ENCODE measurements at places on chromosomes 6 and 20.

- no peak for DNase-seq
Observed at GRCh38 chr6:125485757-125486156, 184.0 kb upstream of the HDDC2 start.

DNA sequence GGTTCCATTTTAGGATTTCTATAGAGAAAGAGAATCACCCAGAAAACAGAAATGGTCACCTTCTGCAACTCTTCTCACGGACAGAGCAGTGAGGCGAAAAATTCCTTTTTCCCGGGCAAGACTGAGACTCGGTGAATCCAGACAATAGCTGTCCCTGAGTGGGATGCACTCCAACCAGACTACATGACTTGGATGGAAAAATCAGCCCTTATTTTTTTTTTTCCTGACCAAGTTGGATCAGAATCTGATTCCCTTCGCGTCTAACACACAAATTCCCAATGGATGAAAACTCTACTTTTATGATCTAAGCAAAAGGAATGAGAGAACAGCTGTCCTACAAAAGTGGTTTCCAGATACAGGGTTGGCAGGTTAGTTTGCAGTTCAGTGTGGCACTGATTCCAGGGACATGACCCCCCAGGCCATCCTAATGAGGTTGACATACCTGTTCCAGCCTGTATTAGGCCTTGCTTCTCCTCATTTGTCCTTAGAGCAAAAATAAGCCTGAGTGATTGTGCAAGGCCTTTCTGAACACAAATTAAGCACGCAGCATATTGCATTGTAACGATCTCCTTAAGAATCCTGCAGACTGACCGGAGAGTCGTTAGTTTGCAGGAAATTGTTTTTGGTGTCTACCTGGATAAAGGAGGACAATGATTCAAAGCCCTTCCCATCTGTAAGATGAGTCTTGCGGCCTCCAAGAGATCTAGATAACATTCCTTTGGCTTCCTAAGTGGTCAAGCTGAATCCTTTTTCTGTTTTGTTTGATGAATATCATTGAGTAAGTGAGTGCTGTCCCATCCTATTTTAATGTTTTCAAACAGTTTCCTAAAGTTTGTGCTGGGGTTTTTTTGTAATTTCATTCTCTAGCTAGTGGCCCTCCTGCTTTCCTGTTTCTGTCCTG is 1.5 kb upstream of the NEDD9 start:
- DNase-seq, result no peak

- DNase-seq, result no peak
Observed at GRCh38 chr6:149782337-149782736, 32.8 kb downstream of the PCMT1 start.

- DNase-seq, result no peak
Observed at GRCh38 chr6:15171026-15171425, 74.8 kb upstream of the JARID2 start.

GRCh38 chr6:156686301-156686994 is 90.7 kb upstream of the ARID1B start:
- DNase-seq, result no peak

DNA sequence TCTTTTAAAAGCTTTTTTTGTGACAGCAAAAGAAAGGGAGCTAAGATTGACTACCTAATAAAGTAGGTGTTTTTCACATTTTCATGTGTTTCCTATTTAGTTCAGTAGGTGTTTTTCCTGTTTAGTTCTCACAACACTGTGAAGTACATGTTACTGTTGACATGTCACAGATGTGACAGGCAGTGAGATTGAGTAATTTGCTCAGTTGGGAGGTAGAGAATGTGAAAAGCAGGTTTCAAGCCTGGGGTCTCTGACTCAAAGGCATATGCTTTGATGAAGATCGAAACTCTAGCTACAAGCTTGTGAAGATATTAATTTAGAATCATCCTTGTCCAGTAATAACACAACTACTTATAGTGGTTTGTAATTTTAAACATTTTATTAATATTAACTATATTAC is 43.1 kb downstream of the SLX4IP start:
- no peak for DNase-seq

- DNase-seq, result no peak
Observed at GRCh38 chr6:24140591-24140990, 14.6 kb downstream of the NRSN1 start.

DNA sequence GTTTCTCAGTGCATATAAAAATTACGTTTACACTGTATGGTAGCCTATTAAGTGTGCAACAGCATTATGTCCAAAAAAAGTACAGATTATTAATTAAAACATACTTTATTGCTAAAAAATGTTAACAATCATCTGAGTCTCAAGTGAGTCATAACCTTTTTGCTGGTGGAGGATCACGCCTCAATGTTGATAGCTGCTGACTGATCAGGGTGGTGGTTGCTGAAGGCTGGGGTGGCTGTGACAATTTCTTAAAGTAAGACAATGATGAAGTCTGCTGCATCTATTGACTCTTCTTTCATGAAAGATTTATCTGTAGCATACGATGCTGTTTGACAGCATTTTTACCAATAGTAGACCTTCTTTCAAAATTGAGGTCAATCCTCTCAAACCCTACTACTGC is 155.1 kb downstream of the BTBD9 start:
- no peak for DNase-seq

DNA sequence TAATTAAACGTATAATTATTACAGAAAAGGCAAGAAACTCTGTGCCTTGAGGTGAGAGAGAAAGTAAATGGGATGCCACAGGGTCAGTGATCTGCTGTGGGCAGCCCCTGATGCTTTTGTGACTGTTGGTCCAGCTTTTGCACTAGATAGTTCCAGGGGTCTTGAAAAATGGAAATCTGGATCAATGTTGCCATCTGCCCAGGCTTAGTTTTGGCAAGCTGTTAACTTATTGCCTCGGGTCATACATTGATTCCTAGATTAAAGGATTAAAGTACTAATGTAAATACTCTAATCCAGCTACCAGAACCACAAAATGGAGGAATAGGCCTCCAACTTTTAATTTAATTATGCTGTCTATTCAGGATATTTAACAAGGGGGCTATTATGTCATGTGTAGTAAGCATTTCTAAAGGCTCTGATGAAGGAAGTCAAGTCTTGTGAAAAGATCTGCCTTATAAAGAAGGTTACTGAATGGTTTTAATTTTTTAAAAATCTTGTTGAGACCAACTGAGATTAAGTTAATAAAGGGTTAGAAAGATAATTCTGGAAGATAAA is 376.0 kb upstream of the HS3ST5 start:
- DNase-seq, result no peak

DNA sequence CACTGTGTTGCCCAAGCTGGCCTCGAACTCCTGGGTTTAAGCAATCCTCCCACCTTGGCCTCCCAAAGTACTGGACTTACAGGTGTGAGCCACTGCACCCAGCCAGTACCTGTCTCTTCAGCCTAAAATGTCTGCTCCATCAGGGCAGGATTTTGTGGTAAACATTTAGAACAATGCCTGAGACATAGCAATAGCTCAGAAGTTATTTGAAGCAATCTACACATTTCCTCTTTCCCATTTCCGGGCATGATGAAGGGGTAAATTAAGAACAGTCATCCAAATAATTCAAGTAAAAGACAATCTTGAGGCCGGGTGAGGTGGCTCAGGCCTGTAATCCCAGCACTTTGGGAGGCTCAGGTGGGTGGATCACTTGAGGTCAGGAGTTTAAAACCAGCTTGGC is 69.0 kb upstream of the ZNF217 start:
- DNase-seq, result no peak

DNA sequence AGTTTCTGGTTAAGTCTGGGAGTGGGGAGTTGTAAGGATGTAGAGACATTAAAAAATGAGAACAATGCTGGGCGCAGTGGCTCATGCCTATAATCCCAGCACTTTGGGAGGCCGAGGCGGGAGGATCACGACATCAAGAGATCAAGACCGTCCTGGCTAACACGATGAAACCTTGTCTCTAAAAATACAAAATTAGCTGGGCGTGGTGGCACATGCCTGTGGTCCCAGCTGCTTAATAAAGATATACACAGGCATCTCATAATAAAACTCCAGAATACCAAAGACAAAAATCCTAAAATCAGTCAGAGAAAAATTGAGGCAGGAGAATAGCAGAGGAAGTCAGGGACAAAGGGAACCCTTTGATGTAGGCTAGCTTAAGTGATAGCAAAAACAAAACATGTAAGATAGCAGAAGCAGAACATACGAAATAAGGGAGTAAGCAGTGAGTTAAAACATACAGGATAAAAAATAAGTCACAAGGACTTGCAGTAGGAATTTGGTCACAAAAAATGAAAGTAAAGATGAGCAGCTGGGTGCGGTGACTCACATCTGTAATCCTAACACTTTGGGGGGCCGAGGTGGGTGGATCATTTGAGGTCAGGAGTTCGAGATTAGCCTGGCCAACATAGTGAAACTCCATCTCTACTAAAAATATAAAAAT is 23.6 kb downstream of the DDX43 start:
- DNase-seq, result no peak

- DNase-seq, result no peak
Observed at GRCh38 chr6:33177552-33178446, 14.5 kb downstream of the COL11A2 start.

DNA sequence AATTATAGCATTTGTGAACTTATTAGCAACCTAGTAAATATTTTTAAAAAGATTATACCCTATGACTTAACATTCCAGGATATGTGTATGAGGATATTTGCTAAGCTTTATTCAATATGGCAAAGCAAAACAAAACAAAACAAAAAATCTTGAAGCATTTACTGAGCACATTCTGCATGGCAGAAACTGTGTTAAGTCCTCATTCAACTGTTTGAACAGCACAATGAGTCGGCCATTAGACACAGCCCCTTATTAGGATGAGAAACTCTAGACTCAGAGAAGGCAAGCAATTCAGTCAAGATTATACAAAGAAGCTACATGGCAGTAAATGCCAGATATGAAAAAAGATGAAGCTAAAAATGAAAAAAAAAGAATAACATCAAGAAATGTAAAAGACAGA is 70.1 kb upstream of the IYD start:
- no peak for DNase-seq

GRCh38 chr6:138782243-138782642 is 8.7 kb downstream of the CCDC28A start:
- DNase-seq, result no peak

- DNase-seq, result no peak
Observed at GRCh38 chr6:105892577-105893262, 193.4 kb upstream of the PRDM1 start.

- DNase-seq, result no peak
Observed at GRCh38 chr6:133184798-133185372, 56.3 kb upstream of the EYA4 start.

- no peak for DNase-seq
Observed at GRCh38 chr20:1429143-1429728, 36.4 kb upstream of the FKBP1A start.

GRCh38 chr20:57928181-57928967 is 218.6 kb upstream of the PMEPA1 start:
- DNase-seq, result no peak

DNA sequence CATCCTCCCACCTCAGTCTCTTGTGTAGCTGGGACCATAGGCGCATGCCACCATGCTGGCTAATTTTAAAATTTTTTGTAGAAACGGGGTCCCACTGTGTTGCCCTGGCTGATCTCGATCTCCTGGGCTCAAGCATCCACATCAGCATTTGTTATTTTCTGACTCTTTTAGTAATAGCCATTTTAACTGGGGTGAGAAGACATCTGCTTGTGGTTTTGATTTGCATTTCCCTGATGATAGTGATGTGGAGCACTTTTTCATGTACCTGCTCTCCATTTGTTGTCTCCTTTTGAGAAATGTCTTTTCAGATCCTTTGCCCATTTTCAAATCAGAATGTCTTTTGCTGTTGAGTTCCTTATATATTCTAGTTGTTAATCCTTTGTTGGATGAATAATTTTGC is 22.2 kb upstream of the TULP4 start:
- DNase-seq, result no peak

DNA sequence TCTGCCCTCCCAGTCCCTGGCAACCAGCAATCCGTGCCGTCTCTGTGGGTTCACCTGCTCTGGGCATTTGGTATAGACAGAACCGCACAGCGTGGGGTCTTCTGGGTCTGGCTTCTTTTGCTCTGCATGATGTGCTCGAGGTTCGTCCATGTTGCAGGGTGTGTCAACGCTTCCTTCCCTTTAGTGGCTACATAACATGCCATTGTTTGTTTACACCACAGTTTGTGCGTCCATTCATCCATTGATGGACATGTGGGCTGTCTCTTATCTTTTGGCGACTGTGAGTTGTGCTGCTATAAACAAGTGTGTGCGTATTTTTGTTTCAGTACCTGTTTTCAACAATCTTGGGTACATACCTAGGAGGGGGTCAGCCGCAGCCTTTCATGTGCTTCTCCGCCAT is 149.5 kb upstream of the RPS6KA2 start:
- no peak for DNase-seq

- no peak for DNase-seq
Observed at GRCh38 chr20:4151342-4151741, 136.0 kb upstream of the RNF24 start.

GRCh38 chr6:106316375-106316766 is 9.2 kb downstream of the ATG5 start:
- DNase-seq, result no peak

- no peak for DNase-seq
Observed at GRCh38 chr6:3296537-3296936, 37.8 kb downstream of the PSMG4 start.

GRCh38 chr6:125899726-125900182 is 56.8 kb upstream of the HINT3 start:
- DNase-seq, result no peak

- DNase-seq, result no peak
Observed at GRCh38 chr6:17551383-17551958, 48.6 kb upstream of the FAM8A1 start.

DNA sequence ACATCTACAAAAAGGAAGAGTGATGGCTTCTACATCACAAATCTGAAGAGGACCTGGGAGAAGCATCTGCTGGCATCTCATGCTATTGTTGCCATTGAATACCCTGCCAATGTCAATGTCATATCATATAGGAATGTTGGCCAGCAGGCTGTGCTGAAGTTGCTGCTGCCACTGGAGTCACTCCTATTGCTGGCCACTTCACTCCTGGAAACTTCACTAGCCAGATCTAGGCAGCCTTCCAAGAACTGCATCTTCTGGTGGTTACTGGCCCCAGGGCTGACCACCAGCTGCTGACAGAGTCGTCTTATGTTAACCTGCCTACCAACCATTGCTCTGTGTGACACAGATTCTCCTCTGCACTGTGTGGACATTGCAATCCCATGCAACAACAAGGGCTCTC is 111.8 kb downstream of the PERP start:
- DNase-seq, result no peak

DNA sequence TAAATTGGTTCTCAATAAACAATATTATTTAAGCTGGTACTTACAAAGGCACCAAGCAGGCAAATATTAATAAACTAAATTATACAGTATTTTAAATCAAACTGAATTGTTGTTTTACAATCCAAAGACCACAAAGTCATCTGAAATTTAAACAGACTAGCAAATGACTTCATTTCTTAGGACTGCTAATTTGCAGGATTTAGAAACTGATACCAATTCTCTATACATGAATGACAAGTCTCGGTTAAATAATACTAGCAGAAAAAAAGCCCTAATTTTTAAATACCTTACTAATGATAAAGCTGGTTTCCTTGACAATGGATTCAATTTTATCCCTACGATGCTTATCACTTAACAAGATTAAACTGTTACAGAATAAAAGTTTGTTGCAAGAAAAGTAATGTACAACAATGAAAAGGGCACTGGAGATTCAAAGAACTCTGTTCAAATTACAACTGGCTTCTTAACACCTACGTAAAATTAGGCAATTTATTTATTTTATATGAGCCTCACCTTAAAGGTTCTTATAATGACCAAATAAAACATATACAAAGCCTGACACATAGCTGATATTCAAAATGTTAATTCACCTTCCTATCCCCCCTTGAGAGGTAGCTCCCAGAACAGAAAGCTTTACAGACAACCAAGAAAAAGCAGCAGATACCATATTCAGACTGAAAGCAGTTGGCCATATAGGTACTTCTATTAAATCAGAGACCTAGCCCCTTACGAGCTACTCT is 33.1 kb downstream of the HBS1L start:
- DNase-seq, result no peak

All from stimulated activated CD8-positive, alpha-beta memory T cell treated with anti-CD3 and anti-CD28 coated beads, Interleukin-2, amount 100 ng/mL, for 1 hour (primary cell).